SW480 (cell line): ENCODE measurements at places on chromosomes 12 and 14.

- DNase-seq, result no peak
Observed at GRCh38 chr14:65335411-65335947, 77.1 kb upstream of the FUT8 start.

- no peak for DNase-seq
Observed at GRCh38 chr14:83548061-83548839, 1981.7 kb upstream of the FLRT2 start.

DNA sequence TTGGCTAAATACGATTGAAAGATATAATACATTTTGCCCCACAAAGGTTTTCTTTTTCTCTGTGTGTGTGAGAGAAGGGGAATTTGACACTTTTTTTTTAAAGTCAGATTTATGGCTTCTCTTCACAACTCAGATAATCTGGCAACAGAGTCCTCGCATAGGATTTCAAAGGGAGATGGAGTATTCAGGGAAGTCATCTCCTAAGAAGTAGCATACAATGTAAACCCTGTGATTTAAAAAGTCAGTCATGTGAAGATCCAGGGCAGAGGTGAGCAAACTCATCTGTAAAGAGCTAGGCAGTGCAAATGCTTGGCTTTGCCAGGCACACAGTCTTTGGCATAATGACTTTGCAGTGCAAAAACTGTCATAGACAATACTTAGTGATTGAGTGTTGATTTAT lies 1526.3 kb downstream of the AACS start:
- DNase-seq, result no peak

DNA sequence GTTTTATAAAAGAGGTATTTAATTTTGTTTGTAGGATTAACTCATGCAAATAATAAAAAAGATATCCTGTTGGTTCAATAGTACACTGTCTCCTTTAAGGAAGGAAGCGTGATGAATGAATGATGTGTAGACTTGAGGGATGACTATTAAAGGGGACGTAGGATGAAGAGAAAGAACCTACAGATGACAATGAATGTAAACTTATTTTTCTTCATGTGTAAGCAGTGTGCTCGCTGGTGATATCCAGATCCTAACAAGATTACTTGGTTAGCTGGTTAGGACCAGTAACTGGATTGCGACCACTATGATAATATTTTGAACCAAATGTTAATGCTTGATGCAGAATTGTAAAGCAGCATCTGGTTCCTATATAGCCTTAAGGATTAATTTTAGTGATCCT lies 2.6 kb downstream of the ARF6 start:
- no peak for DNase-seq

DNA sequence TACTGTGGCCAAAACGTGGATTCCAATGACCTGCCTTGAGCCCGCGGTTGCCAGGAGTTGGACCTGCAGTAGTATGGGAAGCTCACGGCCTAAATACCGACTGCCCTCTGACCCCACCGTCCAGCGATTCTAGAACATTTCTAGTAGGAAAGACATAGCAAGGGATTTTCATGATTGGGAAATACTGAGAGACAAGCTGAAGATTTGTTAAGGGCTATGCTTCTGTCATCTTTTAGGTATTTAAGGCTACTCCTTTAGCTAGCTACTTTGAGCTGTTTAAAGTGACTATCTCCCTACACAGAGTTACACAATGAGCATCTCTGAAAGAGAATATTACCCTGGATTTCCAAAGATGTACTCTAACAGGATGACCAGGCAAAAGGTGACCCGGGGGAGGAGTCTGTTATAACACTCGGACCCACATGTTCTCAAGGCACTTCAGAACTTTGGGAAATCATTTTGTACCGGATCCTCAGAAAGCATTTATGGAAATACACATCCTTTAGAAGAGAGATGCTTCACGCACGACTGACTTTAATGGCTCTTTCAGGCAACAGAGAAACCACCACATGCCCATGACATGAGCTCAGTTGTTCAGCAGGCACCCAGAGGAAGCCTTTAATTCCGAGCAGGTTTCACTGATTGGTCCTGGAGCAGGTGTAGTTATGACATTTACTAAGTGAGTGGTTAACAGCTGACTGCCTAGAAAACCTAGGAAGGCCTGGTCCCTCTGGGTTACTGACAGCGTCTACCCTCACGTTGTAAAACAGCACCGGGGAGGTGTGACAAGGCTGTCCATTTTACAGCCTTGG lies 4.2 kb downstream of the BAG5 start:
- DNase-seq, result peak; percentile 76

- peak; percentile 60 for DNase-seq
Observed at GRCh38 chr12:95336387-95337067, 118.9 kb downstream of the VEZT start.

DNA sequence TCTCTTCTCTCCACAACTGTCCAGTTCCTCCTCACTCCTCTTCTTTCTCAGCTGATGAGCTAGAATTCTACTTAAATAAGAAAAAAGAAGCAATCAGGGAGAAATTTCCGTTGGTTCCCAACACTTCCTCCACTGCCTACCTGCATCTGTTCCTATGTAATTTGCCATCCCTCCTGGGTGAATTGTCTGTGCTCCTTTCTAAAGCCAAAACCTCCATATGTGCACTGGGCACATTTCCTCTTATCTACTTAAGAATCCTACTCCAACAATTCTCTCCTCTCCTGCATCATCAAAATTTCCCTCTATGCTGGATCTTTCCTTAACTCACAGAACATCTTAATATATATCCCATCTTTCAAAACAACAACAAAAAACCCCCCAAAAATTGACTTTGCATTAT lies 35.2 kb downstream of the GPR65 start:
- DNase-seq, result no peak

GRCh38 chr12:89169321-89169720 lies 183.0 kb downstream of the DUSP6 start:
- DNase-seq, result no peak

DNA sequence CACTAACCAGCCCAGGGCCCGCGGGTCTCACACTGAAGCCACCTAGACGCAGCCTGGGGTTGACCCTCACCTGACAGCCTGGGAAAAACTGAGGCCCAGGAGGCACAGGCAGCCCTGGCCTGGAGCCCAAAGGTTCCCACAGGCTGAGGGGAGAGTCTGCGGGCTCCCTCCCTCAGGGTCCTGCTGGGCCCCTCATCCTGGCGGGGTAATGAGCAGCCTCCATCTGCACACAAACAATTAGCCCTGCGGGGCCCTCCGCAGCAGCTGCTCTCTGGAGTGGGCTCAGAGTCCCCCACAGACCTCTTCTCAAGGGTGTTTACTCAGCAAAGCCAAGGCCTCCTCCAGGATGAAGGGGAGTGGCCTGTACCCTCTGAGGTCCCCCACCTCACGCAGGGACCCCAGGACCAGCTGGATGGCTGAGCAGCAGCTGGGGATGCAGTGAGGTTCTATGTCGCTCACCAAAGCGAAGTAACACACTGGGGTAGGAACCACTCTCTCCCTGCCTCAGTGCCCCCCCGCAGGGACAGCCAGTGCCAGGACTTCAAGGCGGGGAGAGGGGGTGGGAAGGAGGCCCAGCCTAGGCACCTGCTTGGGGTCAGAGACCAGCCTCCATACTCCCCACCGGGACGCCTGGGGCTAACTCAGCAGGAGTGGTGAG lies 7.3 kb downstream of the AKT1 start:
- no peak for DNase-seq
